ENCODE measurements at places on chromosomes 2 and 18.

- no peak for DNase-seq
Measured at GRCh38 chr2:66463206-66463755, 28.4 kb downstream of the MEIS1 start.

DNA sequence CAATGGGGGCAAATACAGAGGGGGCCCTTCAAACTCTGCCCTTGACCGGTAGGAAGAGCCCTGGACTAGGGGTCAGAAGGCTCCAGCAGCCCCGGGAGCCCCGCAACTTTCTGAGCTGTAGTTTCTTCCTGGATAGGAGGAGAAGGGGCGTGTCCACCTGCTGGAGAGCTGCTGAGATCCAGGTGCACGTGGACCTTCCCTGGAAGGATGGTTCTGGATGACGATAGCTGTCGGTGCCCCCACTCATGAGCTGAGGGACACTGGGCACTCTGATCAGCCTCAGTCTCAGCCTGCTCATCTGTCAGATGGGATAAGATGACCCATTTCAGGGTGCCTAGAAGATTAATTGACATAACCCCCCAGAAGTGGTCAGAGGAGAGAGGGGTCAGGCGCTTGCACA is 125.2 kb upstream of the HDAC4 start:
- no peak for DNase-seq

DNA sequence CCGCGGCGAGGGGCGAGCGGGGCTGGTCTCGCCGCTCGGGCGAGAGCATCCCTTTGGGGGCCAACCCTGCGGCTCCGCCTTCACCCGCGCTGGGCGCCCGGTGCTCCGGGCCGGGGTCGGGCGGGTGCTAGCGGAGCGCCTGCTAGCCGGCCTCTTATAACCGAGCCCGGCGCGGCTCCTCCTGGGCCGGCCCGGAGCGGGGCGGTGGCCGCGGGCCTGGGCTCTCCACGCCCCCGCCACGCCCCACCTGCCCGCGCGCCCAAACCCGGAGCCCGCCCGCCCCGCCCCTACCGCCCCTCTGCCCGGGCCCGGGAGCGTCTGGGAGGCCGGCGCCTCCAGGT is at the start of gene FOXI3:
FOXI3 (minus strand) TSS at position 129 of the 341 bp plus-strand sequence. CDS start 158 bp downstream, outside the sequence.
- DNase-seq: peak; percentile 1

GRCh38 chr2:11073776-11074175 is 81.5 kb upstream of the SLC66A3 start:
- DNase-seq: no peak

DNA sequence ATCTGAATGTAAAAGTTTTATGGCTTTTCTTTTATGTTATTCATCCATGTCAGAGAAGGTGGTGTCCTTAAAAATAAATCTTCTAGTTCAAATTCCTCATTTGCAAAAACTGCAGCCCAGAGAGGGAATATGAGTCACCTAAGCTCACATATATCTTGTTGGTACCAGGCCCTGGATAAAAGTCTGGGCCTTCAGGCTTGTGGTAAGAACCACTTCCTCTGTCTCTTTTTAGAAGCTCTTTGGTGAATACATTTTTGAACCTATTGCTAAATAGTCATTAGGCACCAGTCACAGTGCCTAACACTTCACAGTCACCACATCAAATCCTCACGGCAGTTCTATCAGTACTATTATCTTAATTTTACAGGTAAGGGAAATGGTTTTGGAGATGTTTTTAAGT is 199.2 kb downstream of the KCNS3 start:
- DNase-seq: no peak

GRCh38 chr18:46385124-46385523 is 271.9 kb downstream of the LOXHD1 start:
- DNase-seq: no peak
